ENCODE measurements at places on chromosomes 12 and 14.

- DNase-seq, result no peak
These were observed 5.0 kb upstream of the E2F7 start for GRCh38 chr12:77070382-77070781.

DNA sequence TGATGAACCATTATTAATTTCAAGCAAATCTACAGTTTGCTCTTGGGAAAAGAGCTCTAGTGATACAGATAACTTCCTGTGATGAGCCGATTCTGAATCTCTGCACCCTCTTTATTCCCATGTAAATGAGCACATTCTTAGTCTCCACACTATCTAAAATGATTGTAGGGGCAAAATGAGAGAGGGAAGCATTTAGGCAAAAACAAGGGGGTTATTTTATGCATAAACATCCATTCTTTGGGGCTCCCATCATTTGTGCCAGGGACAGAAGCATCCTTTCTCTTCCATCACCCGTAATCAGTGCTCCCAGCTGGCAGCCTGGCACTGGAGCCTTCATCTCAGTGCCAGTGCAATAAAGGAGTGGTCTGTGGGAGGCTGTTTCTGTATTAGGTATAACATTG is 1.7 kb upstream of the GPD1 start:
- no peak for DNase-seq

GRCh38 chr12:12684375-12685106 is 11.4 kb downstream of the GPR19 start:
- peak; percentile 52 for DNase-seq

DNA sequence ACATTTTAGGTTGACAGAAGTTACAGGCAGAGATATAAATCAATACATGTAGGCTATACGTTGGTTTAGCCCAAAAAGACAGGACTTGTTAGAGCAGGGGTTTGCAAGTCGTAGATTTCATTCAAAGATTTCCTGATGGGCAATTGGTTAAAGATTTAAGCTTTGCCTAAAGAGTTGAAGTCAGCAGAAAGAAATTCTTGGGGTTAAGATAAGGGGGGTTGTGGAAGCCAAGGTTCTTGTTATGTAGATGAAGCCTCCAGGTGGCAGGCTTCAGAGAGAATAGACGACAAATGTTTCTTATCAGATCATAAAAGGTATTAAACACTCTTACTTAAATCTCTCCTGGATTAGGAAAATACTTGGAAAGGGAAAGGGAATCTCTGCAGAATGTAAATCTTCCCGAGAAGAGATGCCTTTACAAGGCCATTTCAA is 510.8 kb downstream of the TMTC2 start:
- DNase-seq, result no peak

DNA sequence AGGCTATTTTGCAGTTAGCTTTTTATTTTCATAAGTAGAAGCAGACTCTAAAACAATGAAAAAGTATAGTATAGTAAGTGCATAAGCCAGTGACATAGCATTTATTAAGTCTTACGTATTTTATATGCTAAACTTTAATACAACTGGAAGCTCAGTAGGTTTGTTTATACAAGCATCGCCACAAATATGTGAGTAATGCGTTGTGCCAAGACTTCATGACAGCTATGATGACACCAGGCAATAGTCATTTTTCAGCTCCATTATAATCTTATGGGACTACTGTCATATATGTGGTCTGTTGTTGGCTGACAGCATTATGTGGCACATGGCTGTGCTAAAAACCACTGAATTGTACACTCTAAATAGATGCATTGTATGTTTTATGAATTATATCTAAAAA is 40.3 kb downstream of the SLC38A2 start:
- no peak for DNase-seq

DNA sequence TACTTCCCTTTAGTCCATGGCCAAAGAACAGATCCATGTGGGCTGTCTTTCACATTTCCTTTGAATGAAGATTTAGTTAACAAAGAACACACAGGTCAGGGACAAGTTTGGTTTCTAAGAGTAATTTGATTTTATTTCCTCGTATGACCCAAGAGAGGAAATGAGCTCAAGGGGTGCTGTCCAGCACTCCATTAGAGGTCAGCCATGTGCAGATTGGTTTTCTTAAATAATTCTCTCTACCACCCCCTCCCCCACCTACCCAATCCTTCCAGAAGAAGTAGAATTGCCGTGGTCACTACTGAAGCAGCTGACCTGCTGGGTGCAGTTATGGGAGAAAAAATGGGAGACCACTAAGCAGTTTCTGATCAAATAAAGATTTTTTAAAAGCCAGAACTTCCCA is 13.9 kb upstream of the OAS1 start:
- no peak for DNase-seq

GRCh38 chr12:102481705-102482425 is 1.5 kb upstream of the IGF1 start:
- no peak for DNase-seq

- DNase-seq, result no peak
These were observed 6.4 kb upstream of the TMED10 start for GRCh38 chr14:75182821-75183220.

- DNase-seq, result no peak
These were observed 60.7 kb downstream of the VCPKMT start for GRCh38 chr14:50055461-50056228.

- no peak for DNase-seq
These were observed 12.6 kb upstream of the OR10P1 start for GRCh38 chr12:55624056-55624455.

DNA sequence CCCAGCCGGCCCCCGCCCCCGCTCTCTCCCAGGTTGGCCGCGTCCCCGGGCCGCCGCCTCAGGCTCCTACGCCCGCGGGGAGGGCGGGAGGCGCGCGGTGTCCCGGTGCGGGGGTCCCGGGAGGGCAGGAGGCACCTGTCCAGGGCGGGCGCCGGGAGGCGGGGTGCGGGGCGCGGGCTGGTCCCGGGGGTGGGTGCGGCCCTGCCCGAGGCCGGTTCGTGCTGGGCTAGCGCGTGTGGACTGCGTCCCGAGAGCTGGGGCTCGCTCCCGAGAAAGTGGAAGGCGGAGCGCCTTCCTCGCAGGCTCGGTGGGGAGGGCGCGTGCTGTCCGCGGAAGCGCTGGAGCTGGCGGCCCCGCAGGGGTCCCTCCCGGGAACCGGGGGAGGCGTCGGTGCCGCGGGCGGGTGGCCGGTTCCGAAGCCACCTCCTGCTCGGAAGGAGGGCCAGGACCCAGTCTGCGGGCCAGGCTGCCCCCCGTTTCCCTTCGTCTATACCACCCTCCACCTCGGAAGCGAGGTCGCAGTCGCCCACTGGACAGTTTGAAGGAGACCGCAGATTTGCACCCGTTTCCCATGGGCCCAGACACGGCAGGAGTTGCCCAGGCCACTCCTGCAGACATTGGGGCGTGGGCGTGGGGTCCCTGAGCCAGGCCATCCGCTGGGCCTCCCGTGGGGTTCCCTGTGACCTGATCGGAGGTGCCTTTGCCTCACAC is 636 bp downstream of the ZFYVE21 start:
- peak; percentile 37 for DNase-seq

DNA sequence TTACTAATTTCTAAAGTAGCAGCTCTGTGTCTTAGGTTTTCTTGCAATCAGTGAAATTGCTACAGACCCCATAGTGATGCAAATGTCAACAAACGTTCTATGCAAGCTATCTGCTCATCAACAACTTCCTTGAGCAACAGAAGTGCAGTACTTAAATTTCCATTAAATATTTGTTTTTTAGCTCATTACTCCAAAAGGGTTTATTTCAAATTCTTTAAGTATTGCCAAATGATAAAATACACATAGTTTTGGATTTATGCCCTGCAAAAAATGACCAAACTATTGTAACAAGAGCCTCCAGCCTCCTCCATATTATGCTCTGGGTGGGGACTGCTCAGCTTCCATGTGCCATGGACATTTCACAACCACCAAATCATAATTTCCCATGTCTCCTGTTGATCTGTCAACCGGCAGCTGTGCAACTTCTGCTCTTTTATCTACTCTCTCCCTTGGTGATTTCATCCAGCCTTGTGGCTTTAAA is 4.4 kb downstream of the BDKRB1 start:
- no peak for DNase-seq

DNA sequence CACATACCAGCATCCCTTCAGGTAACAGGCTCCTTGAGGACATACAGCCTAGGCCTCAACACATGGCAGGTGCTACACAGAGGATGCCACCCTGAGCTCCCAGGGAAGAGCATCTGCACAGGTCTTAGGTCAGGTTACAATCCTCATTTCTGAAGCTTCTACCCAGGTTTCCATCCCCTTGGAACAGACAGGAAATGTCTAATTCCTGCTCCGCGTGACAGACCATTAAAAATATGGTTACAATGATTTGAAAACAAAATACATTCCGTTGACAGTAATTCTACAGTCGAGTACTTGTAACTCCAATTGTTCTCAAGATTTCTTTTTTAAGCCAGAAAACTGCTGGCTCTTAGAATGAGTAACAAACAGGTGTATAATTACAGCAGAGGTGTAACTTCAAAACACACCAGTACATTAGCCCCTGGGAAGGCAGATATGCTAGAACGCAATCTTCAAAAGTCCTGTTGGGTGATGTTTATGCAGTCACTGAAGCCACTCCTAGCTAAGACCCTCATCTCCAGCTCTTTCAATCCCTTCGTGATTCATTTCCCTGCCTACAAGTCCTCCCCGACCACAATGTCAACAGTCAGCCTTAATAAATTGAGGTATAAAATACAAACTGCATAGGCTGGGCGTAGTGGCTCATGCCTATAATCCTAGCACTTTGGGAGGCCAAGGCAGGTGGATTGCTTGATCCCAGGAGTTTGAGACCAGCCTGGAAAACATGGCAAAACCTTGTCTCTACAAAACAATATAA is 11.6 kb downstream of the SETD3 start:
- no peak for DNase-seq

DNA sequence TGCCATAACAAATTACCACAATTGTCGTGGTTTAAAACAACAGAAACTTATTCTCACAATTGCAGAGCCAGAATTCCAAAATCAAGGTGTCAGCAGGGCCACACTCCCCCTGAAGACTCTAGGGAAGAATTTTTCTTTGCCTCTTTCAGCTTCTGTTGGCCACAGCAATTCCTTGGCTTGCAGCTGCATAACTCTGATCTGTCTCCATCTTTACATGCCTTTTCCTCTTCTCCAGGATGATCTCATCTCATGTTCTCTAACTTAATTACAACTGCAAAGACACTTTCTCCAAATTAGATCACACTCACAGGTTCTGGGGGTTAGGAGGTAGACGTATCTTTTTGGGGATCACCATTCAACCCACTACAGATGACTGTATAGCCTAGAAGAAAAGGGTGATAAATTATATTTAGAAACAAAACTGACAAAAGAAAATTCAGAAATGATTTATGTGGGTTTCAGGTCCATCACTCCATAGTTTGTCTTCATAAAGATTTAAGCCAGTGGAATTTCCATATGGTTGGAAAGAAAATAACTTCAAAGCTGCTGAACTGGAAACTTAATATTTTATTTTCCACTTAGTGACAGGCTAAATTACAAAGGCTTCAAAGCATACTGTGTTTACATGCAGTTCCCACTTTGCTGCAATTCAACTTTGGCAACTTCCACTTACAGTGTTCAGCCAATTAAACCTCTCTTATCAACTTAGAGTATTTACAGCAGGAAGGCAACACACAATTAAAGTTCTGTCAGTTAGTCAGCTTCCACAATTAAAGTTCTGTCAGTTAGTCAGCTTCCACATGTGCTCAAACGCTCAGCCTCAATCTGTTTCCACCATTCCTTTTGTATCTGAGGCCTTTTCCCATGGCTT is 213.3 kb downstream of the EPS8 start:
- no peak for DNase-seq

- no peak for DNase-seq
These were observed 735.3 kb downstream of the DIO2 start for GRCh38 chr14:79475887-79476532.

DNA sequence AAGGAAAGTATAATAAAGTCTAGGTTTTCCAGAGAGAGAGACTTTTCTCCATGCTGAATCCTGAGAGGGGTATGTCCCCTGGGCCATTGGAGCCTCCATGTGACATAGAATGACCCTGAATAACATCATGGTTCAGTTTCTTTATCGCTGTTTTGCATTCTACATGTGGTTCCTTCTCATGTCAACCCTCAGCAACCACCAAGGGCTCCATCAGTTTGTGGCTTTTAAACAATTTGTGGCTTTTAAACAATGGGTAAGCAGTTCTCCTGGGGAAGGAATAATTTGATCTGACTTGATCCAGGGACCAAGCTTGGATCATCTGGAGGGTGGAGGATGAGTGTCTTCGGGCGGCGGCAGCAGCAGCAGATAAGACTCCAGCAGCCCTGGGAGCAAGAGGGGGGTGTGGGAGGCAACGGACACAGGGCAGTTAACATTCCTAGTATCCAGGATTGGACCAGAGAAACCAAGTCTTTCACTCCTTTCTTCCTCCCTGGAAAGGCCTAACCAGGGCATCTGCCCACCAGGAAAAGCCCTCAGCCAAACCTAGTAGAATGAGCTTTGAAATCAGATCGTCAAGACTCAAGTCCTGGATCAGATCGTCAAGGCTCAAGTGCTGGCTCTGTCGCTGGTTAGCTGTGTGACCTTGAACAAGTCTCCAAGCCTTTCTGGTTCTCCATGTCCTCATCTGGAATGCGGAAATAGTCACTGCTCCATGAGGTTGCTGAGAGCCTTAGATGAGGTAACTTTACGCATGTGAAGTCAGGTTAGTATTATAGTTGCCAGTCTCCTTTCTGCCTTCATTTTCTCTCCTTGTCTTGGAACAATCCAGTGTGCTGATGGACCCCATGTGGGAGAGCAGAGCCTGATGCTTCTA is 27.8 kb upstream of the FAM222A start:
- no peak for DNase-seq

GRCh38 chr14:97977651-97978261 is 1180.6 kb downstream of the VRK1 start:
- no peak for DNase-seq

DNA sequence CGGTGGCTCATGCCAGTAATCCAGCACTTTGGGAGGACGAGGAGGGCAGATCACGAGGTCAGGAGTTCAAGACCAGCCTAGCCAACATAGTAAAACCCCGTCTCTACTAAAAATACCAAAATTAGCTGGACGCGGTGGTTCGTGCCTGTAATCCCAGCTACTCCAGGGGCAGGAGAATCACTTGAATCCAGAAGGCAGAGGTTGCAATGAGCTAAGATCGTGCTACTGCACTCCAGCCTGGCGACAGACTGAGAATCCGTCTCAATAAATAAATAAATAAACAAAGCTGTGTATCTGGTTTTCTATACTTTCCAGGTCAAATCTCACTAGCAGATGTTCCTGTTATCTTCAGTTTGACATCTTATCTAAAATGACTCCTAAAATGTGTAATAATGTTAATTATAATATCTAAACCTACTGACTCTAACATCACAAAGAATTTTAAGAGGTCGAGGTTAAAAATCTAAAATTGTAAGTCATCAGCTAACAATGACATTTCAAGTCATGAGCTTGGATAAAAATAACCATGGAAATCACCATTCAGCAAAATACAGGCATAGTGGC is 2.4 kb upstream of the SRP54 start:
- DNase-seq, result no peak

DNA sequence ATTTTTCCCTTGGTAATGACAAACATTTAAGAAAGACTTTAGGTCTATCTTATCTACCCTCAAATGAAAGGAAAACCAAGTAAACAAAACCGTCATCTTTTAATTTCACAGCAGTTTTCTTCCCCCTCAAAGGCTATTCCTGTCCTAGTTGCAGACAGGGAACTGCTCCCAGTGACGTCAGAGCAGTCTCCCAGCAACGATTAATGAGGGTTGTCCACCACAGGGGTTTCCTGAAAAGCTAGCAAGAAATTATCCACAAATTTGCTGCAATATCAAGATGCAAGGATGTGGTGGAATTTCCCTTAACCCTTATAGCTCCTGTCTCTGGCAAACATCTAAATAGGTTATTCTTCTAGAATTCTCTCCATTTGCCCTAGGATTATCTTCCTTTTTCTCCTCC is 89.1 kb upstream of the STAC3 start:
- no peak for DNase-seq
